CD4-positive, alpha-beta T cell treated with Interleukin-6 at 100 ng/mL for 8 hours (primary cell): ENCODE measurements at places on chromosomes 12 and 14.

DNA sequence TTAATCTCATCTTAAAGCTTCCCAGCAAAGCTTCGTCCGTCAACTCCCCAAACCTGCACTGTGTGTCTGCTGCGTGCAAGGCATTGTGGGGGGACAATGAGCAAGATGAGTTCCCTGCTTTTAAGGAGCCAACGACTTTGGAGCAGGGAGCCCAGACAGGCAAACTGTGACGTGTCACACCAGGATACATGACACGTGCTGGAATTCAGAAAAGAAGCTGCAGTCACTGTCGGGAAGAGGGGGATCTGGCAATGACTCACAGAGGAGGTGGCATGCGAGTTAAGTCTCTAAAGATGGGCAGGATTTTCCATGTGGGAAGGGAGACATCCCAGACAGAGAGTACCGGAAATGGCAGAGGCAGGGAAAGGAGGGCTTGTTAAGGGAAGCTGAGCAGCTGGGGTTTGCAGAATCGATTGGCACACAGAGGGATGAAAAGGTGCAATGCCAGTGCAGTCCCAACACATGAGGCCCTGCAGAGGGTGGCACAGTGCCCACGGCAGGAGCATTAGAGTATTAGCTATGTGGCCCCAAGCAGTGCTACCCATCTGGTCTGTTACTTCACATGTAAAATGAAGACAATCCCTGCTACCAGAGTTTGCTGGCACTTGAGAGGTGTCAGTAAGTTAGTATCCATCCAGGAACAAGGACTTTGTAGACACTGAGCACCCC lies 52.9 kb downstream of the SETD3 start:
- DNase-seq = no peak

DNA sequence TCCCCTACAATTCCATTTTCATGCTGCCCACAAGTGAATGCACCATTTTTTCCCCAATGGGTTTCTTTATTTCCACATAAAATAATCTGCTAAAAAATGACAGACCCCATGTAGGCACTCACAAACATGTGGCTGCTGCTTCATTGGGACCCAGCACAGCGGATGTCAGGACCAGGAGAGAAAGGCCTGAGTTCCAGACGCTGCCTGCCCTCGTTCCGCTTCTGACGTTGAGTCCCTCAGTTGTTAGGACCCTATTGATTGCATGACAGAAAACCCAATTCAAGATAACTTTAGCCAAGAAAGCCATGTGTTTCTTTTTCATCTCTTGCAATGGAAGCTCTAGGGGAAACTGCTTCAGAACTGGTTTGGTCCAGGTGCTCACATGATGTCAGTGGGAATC lies 34.6 kb downstream of the ADGRD1 start:
- no peak for DNase-seq

DNA sequence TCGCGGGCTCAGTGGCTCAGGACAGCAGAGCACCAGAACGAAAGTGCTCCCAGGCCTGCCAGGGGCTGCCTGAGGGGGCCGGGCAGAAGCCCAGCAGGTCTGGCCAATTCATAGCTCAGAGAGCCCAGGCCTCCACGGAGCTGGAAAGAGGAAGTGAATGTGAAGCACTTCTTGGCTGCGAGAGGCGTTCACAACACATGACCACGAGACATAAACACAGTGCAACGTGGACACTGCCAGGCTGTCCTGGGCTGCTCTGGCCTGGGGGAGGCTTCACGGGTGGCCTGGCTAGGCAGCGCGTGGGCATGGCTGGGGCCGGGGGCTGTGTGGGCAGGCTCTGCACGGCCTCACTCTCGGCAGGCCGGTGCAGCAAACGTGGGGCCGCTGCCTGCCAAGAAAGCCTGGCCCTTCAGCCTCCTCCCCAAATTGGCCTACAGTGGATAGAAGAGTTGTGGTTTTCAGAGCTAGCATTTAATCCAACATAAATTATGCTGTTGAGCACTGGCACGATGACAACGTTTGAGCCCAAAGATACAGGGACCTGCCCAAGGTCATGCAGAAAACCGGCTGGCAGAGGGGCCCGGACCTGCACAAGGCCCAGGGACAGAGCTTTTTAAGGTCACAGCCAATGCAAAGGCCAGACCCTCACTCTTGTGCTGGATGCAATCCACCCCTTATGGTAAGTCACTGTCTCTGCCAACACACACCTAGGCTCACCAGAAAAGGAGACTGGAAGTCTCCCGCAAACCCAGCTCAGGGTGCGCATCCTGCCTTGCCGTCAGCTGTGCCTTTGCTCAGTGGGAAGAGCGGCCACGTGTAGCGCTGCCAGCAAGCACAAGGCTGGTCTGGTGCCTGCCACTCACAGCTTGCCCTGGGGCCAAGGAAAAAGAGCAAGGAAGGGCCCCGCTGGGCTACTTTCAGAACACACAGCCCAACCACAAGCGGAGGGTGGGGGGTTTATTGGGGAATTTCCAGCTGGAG lies 8.6 kb downstream of the SLC25A29 start:
- no peak for DNase-seq

- no peak for DNase-seq
Measured at GRCh38 chr14:67999290-67999689, 179.7 kb downstream of the RAD51B start.

- DNase-seq = no peak
Measured at GRCh38 chr12:57320639-57321038, 69.7 kb upstream of the STAC3 start.

- no peak for DNase-seq
Measured at GRCh38 chr14:92993302-92993701, 70.4 kb downstream of the CHGA start.

DNA sequence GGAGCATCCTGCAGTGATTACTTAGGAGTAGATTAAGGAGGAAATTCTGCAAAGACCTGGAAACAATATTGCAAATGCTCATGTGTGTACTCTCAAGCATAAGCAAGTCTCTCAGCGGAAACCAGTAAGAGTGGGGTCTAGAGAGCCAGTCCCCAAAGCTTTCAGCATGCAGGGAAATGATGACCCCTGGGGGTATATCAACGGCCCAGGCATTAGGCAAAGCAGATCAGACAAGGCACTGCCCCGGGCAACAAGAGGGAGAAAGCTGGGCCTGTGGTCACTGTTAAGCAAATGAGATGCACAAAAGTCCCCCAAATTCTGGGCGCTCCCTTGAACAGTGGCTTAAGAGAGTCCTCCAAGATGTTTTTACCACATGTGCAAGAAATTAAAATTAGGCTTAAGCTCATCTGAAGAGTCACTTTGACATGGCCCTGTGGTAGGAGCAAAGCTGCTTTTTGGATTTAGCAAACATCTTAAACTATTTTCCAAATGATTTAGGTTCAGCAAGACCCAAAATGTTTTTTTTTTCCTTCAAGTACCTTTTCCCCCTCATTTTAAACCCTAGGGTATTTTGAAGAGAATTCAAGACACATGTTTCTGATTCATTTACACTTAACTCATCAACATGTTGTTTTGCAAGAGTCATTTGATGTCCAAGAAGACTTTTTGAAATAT lies 457.1 kb upstream of the TBX3 start:
- DNase-seq = no peak
